ENCODE measurements at places on chromosomes 7 and 10. TPM values are rescaled to one million over a fixed set of nuclear protein-coding genes. Genes with fewer than 3 reads are reported as not detected.

The CALU gene
- 670 TPM for total RNA-seq

The TDRD1 gene
- not detected for total RNA-seq

The ADAMTS14 gene
- total RNA-seq: 30.2 TPM

The CYP3A7 gene
- not detected for total RNA-seq

The AKR1C8 gene
- not detected for total RNA-seq

The EIF5AL1 gene
- total RNA-seq: 1.1 TPM

The CYP3A5 gene
- 0.07 TPM for total RNA-seq

The LBX1 gene
- total RNA-seq: not detected

The CTNNA3 gene
- 0.75 TPM for total RNA-seq

The ZNF853 gene
- 5.0 TPM for total RNA-seq

The PRLHR gene
- not detected for total RNA-seq

The RADIL gene
- total RNA-seq: 0.22 TPM

The A1CF gene
- total RNA-seq: not detected

The GNAI1 gene
- 32.9 TPM for total RNA-seq

The RNF148 gene
- 0.50 TPM for total RNA-seq

The LRRTM3 gene
- 0.09 TPM for total RNA-seq

The IKZF1 gene
- total RNA-seq: 0.60 TPM

The C10orf105 gene
- not detected for total RNA-seq

The NXPH1 gene
- not detected for total RNA-seq

The ZNF735 gene
- total RNA-seq: not detected

The TMEM178B gene
- total RNA-seq: 3.9 TPM

The ZNF239 gene
- total RNA-seq: 5.7 TPM

The HSPA12A gene
- total RNA-seq: 11.1 TPM

Measured in astrocyte (in vitro differentiated cells and primary cell).